ENCODE measurements at places on chromosomes 7 and 10. TPM values are rescaled to one million over a fixed set of nuclear protein-coding genes. Genes with fewer than 3 reads are reported as not detected.

ZNF438 gene
- total RNA-seq = 1.3 TPM

PRF1 gene
- total RNA-seq = not detected

CLRN3 gene
- not detected for total RNA-seq

TMEM140 gene
- 18.6 TPM for total RNA-seq

NODAL gene
- total RNA-seq = not detected

ACTL6B gene
- not detected for total RNA-seq

GRCh38 chr10:15370212-15370855, 755 bp downstream of the FAM171A1 start:
- DNase-seq = no peak

- DNase-seq = no peak
Measured at GRCh38 chr10:87974769-87975168, 111.3 kb downstream of the PTEN start.

GRCh38 chr7:15446280-15446679, 115.5 kb downstream of the AGMO start:
- DNase-seq = no peak

Measured in H4 (cell line).